ENCODE measurements at places on chromosomes 4 and X.

DNA sequence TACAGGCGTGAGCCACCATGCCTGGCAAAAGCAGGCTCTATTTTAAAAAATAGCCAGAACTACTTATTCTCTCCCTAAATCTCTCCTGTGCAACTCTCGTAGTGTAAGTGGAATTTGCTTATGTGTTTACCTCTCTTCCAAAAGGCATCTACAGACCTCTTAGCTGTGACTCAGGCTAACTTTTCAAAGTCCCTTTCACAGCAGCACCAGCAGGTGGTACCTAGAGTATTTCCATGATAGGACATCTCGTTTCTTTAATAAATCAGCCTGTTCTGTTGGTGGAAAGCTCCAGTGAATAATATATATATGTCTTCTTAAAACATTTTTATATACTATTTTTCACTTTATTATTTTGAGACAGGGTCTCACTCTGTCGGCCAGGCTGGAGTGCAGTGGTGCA, 89.0 kb downstream of the NSUN7 start:
- no peak for DNase-seq

DNA sequence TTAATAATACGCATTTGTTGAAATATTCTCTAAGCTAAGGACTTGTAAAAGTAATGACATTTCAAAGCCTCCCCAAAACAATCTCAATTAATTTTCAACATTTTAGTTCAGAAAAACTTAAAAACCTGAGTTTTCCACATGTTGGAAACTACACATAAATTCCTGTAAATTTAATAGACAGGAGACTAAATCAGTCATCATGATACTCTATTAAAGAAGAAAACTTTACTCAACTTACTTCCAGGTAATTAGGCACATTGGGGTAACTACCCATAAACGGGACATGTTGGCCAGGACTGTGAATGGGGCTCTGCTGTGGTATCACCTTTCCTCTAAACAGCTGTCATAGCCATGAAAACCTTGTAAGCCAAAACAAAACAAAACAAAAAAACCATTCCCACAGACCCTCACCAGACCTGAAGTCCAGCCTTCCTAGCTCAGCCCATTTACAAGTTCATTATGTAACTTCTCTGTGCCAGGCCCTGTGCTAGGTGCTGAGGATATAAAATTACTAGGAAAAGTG, 96.4 kb upstream of the SMIM10 start:
- DNase-seq, result no peak

DNA sequence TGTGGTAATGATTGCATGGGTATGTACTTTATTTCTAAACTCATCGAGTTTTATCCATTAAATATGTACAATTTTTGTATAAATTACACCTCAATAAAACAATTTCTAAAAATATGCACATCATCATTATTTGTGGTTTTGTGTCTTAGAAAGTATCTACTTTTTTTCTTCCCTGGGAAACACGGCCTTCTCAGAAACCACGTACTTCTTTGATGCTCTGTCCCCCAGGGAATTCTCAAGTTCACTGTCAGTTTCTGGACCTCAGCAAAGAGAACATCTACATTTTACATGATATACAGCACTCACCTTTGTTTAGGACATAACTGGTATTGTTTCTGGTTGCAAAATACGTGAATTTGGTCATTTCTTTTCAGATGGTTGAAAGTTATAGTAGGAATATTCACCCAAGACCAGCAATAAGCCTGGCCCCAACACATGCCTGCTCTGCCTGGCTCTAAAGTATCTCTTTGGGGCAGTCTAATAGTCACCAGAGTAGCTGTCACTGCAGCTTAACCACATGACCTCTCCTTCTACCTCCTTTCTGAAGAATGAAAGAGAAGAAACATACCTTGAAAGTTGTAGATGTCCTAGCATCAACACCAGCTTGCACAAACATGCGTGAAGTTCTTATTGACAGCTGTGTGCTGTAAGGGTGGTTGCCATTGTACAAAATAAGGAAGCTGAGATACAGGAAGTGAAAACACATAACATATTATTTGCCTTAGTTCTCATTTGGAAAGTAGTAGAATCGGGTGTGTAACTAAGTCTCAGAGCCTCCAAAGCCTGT, 48.4 kb upstream of the SPANXN4 start:
- DNase-seq, result no peak

- no peak for DNase-seq
Measured at GRCh38 chrX:2703991-2704369, 12.9 kb downstream of the CD99 start.

DNA sequence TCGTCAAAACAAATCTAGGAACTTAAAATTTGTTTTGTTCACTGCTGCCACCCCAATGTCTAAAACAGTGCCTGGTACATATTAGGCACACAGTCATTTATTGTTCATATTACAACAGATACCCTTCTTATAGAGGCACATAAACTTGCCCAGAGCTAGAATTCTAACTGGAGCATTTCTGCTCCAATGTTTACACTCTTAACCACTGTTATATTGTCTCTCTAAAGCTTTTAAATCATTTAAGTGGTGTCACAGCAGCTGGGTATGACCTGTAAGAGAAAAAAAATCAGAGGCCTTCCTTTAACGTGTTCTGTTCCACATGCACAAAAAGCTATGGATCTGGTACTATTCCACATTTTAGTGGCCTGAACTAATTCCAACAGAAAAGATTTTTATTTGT, 3.0 kb downstream of the UBE2D3 start:
- no peak for DNase-seq

DNA sequence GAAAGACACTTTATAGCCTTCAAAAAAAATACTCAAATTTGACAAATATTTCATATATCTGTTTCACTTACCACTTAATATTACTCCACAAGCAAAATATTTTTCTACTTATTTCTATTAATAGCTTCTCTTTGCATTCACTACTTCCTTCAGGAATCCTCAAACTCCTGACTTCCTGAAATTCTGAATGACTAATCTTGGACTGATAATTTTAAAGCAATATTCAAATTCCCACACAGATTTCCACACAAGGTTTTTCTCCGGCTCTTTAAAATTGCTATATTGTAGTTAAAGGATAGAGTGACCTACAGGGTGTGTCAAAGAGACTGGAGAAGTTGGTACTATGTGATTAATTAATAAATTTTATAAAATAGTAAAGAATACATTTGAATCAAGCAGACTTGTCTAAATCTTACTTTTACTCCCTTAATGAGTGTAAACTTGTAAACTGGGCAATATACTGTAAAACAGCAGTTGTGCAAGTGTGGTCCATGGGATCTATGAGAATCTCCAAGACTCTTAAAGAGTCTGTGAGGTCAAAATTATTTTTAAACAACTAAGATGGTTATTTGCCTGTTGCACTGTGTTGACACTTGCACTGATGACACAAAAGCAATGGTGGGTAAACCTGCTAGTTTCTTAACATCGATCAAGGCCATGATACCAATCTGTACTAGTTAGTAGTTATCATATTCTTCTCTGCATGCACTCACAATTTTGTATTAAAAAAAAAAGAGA, 44.5 kb downstream of the ANKRD17 start:
- DNase-seq, result no peak

DNA sequence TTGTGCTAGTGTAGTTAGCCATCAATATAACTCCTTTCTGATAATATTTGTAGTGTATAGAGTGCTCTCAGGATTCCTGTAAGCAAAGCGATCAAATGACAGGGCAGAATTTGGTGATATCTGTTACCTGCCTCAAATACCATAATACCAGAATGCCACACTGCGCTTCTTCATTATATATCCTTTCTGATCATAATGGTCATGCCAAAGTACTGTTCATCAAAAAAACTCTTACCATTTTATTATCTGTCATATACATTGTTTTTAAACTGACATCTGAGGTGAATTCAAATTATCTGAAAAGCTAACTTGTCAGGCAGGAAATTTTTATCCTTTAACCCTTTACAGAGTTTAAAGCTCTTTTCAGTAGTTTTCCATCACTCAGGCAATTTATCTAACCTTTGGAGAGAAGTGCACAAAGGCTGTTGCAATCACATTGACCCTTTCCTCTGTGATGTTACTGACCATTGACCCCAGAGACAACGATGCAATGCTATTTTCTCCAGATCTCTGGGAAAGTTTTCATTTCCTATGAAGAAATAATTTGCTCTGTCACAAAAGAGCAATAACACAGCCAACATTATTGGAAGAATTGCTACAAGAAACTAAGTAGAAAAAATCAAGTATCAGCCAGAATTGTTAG, 37.4 kb downstream of the UGT2B4 start:
- DNase-seq, result no peak

GRCh38 chrX:148670277-148670676, 169.9 kb downstream of the AFF2 start:
- DNase-seq, result no peak

DNA sequence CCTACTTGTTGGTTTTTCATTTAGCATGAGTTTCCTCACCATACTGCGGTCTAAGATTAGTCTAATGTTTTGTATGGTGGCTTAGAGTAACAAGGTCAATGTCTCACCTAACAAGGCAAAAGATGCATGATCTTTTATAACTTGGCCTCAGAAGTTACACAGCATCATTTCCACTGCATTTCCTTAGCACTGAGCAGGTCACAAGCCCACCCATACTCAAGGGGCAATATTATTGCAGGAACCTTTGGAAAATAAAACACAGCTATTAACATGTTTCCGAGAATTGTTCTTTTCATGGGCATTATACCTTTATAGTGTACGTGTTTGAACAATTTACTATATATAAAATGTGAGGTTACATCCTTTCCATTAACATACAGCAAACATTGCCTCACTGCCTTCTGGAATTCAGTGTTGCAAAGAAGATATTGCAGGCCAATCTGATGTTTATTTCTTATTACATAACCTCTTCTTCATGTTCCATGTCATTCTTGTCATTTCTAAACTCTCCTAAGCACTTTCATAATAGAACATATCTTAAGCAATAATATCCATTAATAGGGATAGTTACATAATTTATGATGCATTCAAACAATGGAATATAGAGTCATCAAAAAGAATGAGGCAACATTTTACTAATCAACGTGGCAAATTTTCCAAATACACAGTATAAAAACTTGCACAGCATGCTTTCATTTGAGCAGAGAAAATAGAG, 153.8 kb downstream of the AREG start:
- no peak for DNase-seq

DNA sequence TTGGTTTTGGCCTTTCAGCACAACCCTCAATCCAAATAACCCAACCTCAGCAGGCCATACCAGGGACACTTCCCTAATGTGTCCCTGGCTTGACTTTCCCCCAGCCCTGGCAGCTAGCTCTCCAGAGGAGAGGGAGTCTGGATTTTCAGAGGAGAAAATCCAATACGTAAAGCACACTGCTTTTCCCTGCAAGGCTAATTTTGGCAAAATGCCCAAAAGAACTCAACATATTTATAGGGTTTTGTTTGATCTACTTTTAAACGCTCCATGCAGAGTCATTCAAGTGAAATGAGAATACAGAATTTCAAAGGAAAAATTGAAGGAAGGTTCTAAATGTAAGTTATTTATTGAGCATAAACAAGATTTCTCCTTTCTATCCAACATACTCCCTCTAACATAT, 167.2 kb downstream of the SH3KBP1 start:
- DNase-seq, result no peak
